ENCODE measurements at places on chromosomes 12 and 14. TPM values are rescaled to one million over a fixed set of nuclear protein-coding genes. Genes with fewer than 3 reads are reported as not detected.

The PGF gene
- 16.8 TPM for total RNA-seq

DNA sequence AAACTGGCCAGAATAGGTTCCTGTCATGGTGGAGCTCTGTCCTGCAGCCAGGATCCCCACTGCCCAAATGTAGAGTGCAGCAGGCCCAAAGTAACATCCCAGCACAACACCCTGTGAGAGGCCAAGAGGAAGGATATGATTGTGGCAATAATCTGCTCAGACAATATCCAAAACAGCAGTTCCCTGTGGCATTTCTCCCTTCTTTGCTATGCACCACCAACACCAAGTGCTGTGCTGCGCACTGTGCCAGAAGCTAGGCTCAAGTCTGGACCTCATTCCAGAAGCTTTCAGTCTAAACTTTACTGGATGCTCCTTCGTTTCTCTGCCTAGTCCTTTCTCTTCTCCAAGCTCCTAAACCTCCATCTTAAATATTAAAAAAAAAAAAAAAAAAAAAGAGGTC, 33.4 kb downstream of the SLC11A2 start:
- H3K4me1 ChIP-seq, result no peaks in the 10 kb centered on the region
- no peak for DNase-seq
- H3K4me3 ChIP-seq, result no peak overlapping the region
- no peak overlapping the region for H3K27ac ChIP-seq

The TAS2R7 gene
- not detected for total RNA-seq

DNA sequence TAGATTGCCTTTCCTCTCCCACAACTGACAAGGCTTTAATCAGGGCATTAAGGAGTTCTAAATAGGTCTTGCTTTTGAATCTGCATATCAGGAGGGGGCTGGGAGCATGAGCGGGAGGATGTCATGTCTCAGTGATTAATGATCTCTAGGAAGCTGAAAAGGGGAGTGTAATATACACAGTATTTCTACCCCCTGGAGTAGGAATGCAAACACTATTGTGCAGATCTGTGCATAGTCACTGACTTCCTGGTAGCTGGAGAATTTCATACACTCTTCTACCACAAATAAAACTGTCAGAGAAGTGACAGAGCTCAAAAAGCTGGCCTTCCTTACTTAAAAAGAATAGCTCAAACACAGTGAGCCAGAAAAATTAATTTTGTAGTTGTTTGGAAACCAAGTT, 65.8 kb downstream of the RIC8B start:
- no peaks in the 10 kb centered on the region for H3K27me3 ChIP-seq
- peak overlapping the region; percentile 71 for H3K27ac ChIP-seq
- H3K4me1 ChIP-seq, result peaks cover 25% of the 10 kb centered on the region
- H3K36me3 ChIP-seq, result peaks cover 4% of the 10 kb centered on the region
- no peak for DNase-seq

Measured in type B pancreatic cell (in vitro differentiated cells).